ENCODE measurements at places on chromosomes 4 and X.

GRCh38 chr4:182400081-182400480 is 156.9 kb downstream of the TENM3 start:
- no peak for DNase-seq

DNA sequence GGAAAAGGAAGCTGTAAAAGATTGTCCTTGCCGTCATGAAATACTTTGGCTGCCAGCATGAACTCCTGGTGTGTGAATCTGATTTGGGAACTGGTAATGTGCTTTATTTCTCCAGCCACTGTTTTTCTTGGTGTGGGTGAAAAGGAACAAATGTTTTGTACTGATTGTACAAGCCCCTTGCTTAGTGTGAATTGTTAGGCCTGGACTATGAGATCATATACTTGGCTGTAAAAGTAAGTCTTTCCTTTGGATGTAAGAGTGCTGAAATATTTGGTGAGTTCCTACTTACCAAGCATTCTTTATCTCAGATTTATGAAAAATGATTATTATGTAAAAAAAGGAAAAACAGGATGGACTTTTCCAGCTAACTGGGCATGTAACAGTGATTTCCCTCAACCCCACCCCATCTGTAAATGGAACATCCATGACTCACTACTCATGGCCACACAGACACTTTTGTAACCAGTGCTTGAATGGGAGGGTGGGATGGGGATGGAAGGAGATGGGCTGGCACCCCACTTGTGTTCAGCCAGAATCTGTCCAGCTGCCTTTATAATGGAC is 6.3 kb downstream of the FNIP2 start:
- DNase-seq, result no peak

DNA sequence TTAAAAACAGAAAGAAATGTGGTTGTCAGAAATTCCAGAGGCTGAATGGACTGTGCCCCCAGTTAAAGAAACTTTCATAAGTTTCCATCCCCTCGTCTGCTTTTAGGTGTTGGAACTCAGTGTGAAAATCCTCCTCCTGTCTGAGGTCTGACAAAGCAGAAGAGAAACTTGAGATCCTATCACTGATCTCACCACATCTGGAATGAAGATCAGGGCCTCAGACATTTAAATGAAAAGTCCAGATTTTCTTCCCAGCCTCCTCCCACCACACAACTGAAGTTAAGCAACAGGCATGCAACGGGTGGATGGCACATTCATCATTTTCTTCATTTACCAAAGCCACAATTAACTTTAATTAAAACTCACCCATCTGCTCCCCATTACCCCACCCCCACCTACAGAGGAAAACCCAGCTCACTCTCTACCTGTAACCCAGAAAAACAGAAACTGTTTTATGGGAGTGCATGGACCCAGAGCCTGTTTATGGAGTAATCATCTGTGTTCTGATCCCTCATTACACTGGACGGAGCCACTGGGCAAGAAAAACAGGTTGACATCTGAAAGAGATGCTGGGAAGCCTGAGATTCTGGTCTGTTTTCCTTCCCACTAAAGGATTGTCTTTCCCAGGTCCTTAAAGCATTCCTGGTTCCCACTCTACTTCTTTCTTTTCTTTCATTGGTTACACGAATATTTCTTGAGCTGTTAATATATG is 58.1 kb upstream of the HOPX start:
- no peak for DNase-seq

DNA sequence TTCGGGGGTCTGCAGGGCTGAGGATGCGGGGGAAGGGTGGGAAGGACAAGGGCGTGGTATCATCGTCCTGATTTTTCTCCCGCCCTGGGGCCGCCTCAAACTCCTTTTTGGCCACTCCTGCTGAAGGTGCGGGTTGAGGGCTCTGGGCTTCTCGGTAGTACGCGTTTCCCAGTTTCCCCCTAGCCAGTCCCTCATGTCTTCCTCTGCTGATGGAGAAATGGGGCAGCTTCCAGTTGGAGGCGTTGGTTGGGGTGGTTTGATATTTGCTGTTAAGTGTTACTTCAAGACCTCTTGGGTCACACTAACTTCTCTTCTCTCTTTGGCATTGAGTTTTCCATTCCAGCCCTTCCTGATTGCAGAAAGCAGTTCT is 482 bp downstream of the GSTCD start:
- DNase-seq, result peak; percentile 35

DNA sequence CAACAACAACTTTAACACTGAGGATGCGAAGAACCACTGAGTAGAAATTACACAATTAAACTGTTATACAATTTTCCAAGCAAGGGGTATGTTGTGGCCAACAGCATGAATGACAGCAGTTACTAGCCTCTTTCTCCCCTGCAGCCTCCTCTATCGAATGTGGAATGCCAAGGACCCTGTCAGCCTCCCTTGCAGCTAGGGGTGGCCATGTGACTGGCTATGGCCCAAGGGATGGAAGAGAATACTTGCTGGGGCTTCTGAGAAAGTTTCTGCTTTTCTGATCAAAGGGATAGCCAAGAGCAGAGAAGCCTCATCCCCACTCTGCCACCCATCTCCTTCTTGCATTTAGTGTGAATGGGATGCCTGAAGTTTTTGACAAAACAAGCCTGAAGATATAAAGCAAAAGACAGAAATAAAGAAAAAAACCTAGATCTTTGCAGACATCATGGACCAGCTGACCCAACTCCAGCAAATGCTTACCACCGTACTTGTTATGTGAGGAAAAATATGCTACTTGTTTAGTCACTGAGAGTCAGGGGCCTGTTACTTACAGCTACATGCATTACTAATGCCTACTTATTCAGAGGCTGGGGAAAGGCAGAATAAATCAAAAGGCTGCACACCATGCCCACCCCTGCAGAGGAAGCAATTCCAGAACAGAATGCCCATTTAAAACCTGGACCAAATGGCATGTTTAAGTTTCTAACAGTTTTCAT is 32.0 kb downstream of the DCTD start:
- DNase-seq, result no peak

- no peak for DNase-seq
Observed at GRCh38 chr4:17812125-17812524, 1.3 kb downstream of the NCAPG start.

DNA sequence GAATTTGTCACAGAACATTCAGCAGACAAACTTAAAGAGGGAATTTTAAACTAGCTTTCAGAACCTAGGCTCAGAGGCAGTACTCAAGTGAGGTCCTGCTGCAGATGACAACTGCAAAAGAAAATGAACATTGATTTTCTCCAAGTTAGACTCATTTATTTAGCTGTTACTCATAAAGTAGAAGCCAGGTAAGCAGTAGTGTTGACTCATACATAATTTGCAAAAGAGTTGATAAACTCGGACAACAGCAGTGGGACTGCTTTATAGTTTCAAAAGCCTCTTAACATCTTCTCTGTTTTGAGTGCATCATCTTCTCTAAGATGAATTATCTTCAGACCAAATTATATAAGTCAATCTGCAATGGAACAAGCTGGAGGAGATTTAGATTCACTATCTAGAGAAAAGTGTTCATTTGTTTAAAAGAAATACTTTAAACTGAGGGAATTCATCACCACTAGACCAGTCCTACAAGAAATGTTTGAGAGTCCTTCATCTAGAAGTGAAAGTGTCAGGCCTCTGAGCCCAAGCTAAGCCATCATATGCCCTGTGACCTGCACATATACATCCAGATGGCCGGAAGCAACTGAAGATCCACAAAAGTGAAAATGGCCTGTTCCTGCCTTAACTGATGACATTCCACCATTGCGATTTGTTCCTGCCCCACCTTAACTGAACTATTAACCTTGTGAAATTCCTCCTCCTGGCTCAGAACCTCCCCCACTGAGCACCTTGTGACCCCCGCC is 49.5 kb downstream of the COQ2 start:
- no peak for DNase-seq

DNA sequence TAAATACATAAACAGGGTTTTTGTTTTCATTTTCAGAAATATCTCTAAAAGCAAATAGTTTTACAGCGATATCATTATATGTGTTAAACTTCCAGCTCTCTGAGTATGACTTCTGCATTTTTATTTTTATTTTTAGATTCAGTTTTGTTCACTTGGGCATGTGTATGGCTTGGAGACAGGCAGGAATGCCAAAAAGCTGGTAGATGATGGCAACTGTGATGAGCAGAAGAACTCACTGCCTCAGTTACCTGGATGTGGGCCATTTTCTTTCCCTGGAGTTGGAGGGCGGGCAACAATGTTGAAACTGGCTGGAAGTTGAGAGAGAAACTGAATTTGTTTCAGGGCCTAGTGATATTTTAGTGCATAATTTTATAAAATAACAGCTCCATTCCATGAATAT is 266.4 kb downstream of the ARHGAP24 start:
- no peak for DNase-seq

- DNase-seq, result no peak
Observed at GRCh38 chrX:149490100-149490499, 15.0 kb downstream of the IDS start.
